ENCODE measurements at places on chromosomes 6 and 20.

DNA sequence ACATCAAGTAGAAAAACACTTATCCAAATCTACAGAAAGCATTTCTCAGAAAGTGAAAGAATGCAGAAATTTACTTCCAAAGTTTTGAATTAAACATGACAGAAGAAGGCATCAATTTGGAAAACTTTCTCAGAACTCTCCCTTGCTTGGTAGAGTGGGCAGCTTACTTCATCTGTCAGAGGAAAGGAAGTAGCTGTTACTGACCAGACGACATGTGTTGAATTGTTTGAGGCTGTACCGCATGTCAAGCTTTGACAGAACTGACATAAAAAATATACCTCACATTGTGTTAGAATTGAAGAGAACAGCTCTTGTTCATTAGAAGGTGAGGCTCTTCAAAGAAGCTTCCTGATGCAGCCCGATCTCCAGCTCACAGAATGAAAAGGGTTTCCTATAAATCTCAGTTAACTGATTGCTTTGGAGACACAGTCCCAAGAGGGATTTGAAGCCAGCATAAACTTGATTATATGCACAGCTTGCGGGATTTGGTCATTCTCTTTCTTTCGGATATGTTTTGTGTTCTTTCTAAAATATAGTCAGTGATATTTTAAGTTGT lies 190.7 kb downstream of the PLCB1 start:
- DNase-seq, result no peak

- DNase-seq, result no peak
Observed at GRCh38 chr20:33649201-33649681, 12.9 kb upstream of the C20orf144 start.

DNA sequence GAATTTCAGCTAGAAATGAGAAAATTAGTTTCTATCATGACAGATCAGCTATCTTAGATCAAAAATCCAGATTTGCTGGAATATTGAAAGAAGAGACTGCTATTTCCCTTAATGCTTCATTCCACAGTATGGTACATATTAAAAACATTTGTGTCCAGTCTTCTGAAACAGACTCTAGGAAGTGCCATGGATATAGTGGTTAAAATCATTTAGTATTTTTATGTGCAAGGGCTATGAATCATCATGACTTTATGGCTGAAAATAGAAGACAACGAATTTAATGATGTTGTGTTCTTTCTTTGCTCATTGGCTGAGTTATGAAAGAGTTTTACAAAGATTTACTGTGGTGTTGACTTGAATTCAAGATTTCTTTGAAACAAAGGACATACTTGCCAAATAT lies 146.6 kb downstream of the ANKRD60 start:
- DNase-seq, result no peak

GRCh38 chr6:106966229-106966628 lies 8.3 kb downstream of the CD24 start:
- DNase-seq, result no peak

GRCh38 chr6:20805021-20805420 lies 270.8 kb downstream of the CDKAL1 start:
- no peak for DNase-seq

DNA sequence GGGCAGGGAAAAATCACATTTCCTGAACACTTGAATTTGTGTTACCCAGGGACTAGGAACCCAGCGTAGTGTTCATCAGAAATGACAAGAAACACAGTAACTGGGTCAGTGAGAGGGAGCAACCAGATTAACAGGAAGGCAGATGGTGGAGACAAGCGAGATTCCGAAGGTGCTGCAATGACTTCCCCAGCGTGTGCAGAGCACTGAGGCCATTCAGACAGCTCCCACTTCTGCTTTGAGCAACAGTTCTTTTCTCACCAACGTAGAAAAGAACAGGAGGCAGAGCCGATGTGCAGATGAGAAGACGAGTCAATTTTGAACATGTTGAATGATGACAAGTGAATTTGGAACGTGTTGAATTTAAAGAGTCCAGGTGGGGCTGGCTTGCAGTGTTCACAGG lies 63.1 kb upstream of the IFNGR1 start:
- no peak for DNase-seq

- DNase-seq, result no peak
Observed at GRCh38 chr6:142485256-142485655, 183.4 kb downstream of the ADGRG6 start.

DNA sequence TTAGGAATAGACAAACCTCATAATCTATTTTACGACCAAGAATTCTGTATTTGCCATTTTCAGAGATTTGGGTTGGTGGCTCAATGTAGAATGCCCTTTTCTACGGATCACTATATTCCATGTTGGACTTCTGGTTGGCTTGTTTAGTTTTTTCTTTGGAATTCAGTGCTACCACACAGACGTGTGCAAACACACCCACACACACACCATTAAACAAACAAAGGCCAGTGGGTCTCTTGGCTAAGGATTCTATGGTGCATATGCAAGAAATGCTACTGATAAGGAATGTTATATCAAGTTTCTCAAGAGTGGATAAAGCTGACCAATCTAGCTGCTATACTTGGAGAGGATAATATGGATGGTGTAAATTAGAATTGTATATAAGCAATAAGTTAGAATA lies 8.0 kb downstream of the ABT1 start:
- no peak for DNase-seq

GRCh38 chr6:32110632-32111031 lies 1.5 kb upstream of the TNXB start:
- no peak for DNase-seq

- DNase-seq, result no peak
Observed at GRCh38 chr6:35967076-35967774, 46.3 kb upstream of the SRPK1 start.

GRCh38 chr20:38799203-38799602 lies 6.3 kb upstream of the PPP1R16B start:
- no peak for DNase-seq

GRCh38 chr20:10110151-10110550 lies 75.4 kb downstream of the ANKEF1 start:
- no peak for DNase-seq

GRCh38 chr6:33914645-33915044 lies 110.8 kb upstream of the MLN start:
- no peak for DNase-seq

- no peak for DNase-seq
Observed at GRCh38 chr6:72966628-72967280, 258.5 kb downstream of the KHDC1L start.

GRCh38 chr6:169950558-169950957 lies 199.1 kb downstream of the ERMARD start:
- DNase-seq, result no peak

DNA sequence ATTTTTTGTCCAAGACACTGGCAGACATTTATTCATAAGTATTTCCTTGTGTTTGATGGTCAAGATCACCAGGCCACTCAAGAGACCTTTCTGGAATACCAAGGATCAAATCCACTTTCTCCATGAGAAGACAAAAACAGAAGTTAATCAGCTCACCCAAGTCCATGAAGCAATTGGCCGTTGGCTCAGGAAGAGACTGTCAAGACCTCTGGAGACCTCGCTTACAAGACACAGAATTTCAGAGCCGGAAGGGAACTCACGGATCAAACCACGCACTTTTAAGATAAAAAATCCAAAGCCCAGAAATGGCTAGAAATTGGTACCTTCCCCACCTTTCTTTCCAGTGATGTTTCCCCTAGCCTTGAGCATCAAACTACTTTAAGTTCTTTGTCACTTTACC lies 3.3 kb downstream of the TRERF1 start:
- no peak for DNase-seq
